ENCODE measurements at places on chromosomes 12 and 14. TPM values are rescaled to one million over a fixed set of nuclear protein-coding genes. Genes with fewer than 3 reads are reported as not detected.

DNA sequence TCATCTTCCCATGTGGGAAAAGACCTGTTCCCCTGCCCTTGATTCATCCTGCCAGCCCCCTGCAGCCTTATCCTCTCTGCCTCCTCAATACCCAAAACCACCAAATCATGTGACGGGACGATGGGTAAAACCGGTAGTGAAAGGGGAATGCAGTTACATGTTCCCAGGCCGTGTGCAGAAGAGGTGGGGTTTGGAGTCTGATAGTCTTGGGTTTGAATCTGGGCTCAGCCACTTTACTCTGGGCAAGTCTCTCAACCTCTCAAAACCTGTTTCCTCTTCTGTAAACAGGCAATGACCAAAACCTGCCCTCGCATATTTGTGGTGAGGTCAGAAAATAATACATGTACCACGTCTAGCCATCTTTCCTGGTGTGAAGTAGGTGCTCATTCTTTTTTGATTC lies 123.0 kb downstream of the PLXNC1 start:
- no peak overlapping the region for H3K4me3 ChIP-seq
- no peaks in the 10 kb centered on the region for H3K4me1 ChIP-seq
- no peaks in the 10 kb centered on the region for H3K27me3 ChIP-seq
- no peaks in the 10 kb centered on the region for H3K36me3 ChIP-seq

GRCh38 chr12:77152623-77153193 lies 87.3 kb upstream of the E2F7 start:
- no peaks in the 10 kb centered on the region for H3K36me3 ChIP-seq
- no peaks in the 10 kb centered on the region for H3K27me3 ChIP-seq
- H3K4me1 ChIP-seq, result no peaks in the 10 kb centered on the region
- no peak for DNase-seq

DNA sequence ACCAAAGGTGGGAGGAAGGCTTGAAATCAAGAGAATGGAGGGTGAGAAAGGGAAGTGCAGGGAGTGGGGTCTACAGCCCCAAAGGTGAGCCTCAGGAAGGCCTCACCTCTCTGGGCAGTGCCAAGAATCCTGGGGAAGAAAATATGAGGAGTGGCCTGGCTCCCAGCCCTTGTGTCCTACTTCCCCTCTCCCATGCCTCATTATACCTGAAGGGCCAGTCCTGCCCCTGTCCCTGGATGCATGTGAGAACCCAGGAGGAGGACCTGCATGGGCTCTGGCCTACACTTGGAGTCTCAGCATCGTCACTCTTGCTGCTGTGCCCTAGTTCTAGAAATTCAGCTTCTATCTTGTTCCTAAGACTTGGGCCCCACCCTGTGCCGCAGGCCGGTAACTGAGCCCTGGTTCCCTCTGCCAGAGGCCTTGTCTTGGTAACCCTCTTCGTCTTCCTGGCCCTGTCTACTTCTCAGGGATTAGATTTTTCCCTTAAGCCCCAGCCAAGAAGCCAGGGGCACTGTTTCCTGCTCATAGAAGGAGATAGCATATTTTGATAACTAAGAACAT lies 10.9 kb upstream of the MYH7 start:
- no peak for DNase-seq
- H3K4me3 ChIP-seq, result no peak overlapping the region
- no peaks in the 10 kb centered on the region for H3K4me1 ChIP-seq
- no peaks in the 10 kb centered on the region for H3K27me3 ChIP-seq
- H3K36me3 ChIP-seq, result no peaks in the 10 kb centered on the region

DNA sequence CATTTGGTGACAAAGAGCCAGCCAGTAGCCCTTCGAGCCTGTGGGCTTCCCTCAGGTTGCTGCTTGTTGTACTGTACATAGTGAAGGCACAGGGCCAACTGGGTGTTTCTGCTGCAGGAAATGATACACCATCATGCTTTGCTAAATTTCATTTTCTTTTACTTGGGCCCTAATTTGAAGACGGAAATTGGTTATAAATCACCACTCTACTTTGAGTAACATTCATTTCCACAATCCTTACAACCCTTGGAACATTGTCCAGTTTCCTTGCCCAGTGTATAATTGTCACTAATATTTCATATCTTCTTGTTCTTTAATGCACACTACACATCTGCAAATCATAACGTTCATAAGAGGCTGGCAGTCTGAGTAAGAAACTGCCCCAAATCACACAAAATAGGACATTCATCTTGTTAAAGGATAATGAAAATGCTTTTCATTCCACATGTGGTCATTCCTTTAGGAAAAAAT lies 30.2 kb downstream of the MSRB3 start:
- DNase-seq, result no peak
- no peaks in the 10 kb centered on the region for H3K36me3 ChIP-seq
- no peak overlapping the region for H3K4me3 ChIP-seq
- peak overlapping the region; percentile 77 for H3K27ac ChIP-seq

GRCh38 chr12:96769400-96769799 lies 137.7 kb upstream of the NEDD1 start:
- DNase-seq, result no peak
- H3K27ac ChIP-seq, result no peak overlapping the region
- H3K4me3 ChIP-seq, result no peak overlapping the region
- no peaks in the 10 kb centered on the region for H3K36me3 ChIP-seq
- H3K27me3 ChIP-seq, result no peaks in the 10 kb centered on the region
- no peaks in the 10 kb centered on the region for H3K4me1 ChIP-seq

- no peaks in the 10 kb centered on the region for H3K4me1 ChIP-seq
- DNase-seq, result no peak
- H3K4me3 ChIP-seq, result no peak overlapping the region
- H3K27ac ChIP-seq, result no peak overlapping the region
- H3K36me3 ChIP-seq, result no peaks in the 10 kb centered on the region
- H3K27me3 ChIP-seq, result no peaks in the 10 kb centered on the region
Observed at GRCh38 chr14:86543521-86543920, 1013.6 kb downstream of the FLRT2 start.

DNA sequence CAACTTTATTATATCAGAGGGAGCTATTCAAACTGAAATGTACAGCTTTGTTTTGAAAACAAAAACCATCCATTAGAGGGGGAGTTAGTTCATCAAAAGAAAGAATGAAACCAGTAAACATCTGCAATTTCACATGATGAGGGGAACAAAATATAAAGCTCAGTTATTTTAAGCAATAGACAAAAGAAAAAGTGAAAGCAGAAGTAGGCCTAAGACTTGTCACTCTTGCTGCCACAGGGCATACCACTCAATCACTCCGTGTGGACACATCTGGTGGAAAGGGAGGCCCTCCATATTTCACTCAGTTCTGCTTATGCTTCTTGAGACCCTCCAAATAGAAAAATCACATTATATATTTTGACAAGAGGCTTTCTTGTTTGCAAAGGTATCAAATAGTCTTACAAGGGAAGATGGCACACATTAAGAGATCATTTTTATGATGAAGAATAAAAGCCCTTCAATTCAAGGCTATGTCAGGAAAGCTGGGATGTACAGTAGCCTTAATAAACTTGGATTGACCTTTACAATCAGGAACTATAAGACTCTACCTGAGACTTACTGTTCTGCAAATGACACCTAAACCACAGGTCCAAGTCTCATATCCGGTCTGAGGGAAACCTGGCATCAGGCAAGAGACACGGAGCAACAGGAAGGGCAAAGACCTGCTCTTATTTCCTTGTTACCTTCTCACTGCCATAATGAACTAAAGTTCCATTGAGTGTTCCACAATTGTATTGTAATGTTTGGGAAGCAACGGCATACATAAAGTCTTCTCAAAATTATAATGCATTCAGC lies 222.5 kb upstream of the GRIP1 start:
- no peak overlapping the region for H3K27ac ChIP-seq
- no peak overlapping the region for H3K4me3 ChIP-seq
- H3K4me1 ChIP-seq, result no peaks in the 10 kb centered on the region
- H3K36me3 ChIP-seq, result no peaks in the 10 kb centered on the region

The IFI27L1 gene
- total RNA-seq, result 8.6 TPM

The LRP1 gene
- total RNA-seq, result 147 TPM

The PLEK2 gene
- total RNA-seq, result 7.8 TPM

The RAD9B gene
- total RNA-seq, result 0.41 TPM
